Heart right ventricle (tissue), 16 donors: ENCODE measurements at places on chromosomes 1 and 21. TPM values are rescaled to one million over a fixed set of nuclear protein-coding genes. Genes with fewer than 3 reads are reported as not detected.

- H3K27ac ChIP-seq = no peak overlapping the region
- DNase-seq = no peak
- H3K4me3 ChIP-seq = no peak overlapping the region
- no peaks in the 10 kb centered on the region for H3K4me1 ChIP-seq
Observed at GRCh38 chr1:88595355-88596002, 88.6 kb upstream of the PKN2 start.

DNA sequence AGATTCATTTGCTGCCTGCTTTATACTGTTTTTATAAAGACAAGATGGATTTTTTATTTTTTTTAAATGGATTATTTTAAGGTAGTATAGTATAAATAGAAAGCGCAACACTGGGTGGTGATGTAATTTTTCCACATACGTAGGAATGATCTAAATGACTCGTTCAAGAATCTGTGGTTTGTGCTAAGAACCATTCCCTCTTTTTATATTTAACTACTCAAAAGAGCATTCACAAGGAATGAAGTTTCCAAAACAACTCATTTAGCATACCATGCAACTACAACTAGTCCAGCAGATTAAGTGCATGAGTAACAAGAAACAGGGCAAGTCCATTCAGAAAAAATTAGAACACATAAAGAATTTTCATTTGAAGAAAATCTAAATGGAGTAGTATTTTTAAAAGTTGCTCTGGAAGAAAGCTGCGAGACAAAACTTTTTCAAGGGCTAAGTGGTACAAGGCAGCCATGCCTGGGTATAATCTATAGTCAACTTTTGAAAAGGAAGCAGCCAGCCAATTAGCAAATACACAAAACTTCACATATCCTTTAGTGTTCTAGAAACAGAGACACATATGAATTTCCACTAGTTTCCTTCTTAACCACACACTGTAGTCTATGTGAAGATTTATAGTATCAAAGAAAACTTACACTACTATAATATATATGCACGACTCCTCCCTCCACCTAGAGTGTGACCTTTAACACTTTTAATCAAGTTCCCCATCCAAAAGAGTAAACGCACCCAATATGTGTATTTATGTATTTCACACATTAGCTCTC lies 23.4 kb downstream of the GTF2B start:
- no peak overlapping the region for H3K27ac ChIP-seq
- H3K4me1 ChIP-seq = peaks cover 5% of the 10 kb centered on the region
- H3K4me3 ChIP-seq = no peak overlapping the region
- no peak for DNase-seq

DNA sequence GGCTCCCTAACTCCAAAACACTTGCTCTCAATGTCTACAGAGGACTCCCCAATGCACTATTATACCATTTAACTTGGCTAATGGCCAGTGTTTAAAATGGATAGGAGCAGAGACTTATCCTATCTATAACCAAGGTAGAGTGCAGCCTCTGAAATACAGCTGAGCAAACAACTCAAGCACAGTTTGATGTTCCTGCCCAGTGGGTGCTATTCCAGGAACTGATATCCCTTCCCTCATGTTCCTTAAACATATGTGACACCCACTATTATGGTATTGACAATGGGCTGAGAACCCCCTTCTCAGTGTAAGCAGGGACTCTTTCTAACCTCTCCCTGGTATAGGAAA lies 51.7 kb downstream of the SH3GLB1 start:
- H3K27me3 ChIP-seq = no peaks in the 10 kb centered on the region
- H3K4me3 ChIP-seq = no peak overlapping the region
- H3K27ac ChIP-seq = no peak overlapping the region
- H3K4me1 ChIP-seq = no peaks in the 10 kb centered on the region
- no peak for DNase-seq
- H3K36me3 ChIP-seq = no peaks in the 10 kb centered on the region

GRCh38 chr1:226754793-226755533 lies 15.9 kb upstream of the ITPKB start:
- H3K4me1 ChIP-seq = no peaks in the 10 kb centered on the region
- no peaks in the 10 kb centered on the region for H3K36me3 ChIP-seq
- no peaks in the 10 kb centered on the region for H3K27me3 ChIP-seq
- H3K4me3 ChIP-seq = no peak overlapping the region
- DNase-seq = no peak

DNA sequence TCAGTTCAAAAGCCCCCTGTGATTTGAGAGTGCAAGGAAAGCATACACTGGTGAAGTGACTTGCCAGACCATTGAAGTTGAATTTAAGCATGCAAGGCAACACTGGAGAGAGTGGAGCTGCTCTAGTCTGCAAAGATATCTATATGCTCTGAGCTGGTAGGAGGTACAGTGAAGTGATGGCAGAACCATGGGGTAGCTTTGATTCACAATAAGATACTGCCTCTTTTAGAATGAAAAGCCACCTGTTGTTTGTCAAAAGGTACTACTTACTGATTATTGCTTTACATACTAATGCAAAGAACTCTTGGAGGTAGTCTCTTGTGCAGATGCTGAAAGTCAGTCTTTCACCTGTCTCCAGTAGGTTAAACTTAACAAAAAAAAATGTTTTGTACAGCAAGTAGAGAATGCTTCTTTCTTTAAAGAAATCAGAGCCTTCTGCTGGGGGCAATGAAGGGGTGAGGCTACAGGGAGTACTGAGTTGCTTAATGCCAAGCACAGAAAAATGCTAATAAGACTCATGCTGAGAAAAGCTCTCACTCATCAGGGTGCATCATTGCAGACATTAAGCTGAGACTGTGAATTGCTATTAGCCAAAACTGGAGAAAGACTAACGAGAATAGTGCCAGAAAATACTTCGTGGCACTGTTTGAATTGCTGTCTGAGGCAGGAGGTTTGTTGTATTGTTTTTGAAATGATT lies 1150.5 kb upstream of the TMPRSS15 start:
- DNase-seq = no peak
- no peaks in the 10 kb centered on the region for H3K27me3 ChIP-seq
- H3K4me1 ChIP-seq = no peaks in the 10 kb centered on the region
- H3K36me3 ChIP-seq = no peaks in the 10 kb centered on the region
- H3K27ac ChIP-seq = no peak overlapping the region
- no peak overlapping the region for H3K4me3 ChIP-seq

GRCh38 chr1:248904437-248905216 lies 1.4 kb upstream of the PGBD2 start:
- H3K36me3 ChIP-seq = no peaks in the 10 kb centered on the region
- no peak for DNase-seq
- no peak overlapping the region for H3K27ac ChIP-seq
- no peaks in the 10 kb centered on the region for H3K27me3 ChIP-seq
- peaks cover 11% of the 10 kb centered on the region for H3K4me1 ChIP-seq
- H3K4me3 ChIP-seq = no peak overlapping the region

DNA sequence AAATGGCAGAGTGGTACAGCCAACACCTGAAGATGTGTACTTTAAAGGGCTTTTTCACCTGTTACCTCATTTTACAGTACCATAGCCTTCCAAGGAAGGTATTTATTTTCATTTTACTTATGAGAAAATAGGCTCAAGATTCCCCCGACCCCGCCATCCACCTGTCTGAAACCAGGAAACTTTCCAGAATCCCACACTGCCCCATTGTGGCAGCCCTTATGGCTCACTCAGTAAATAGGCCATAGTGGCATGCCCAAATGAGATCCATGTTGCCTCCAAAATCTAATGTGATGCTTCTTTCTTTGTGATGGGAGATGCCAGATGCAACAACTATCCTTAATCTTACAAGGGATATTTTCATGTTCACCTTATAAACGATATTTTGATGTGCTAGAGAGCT lies 97.8 kb downstream of the EBNA1BP2 start:
- no peak for DNase-seq
- no peaks in the 10 kb centered on the region for H3K4me1 ChIP-seq
- H3K27me3 ChIP-seq = no peaks in the 10 kb centered on the region
- no peaks in the 10 kb centered on the region for H3K36me3 ChIP-seq

DNA sequence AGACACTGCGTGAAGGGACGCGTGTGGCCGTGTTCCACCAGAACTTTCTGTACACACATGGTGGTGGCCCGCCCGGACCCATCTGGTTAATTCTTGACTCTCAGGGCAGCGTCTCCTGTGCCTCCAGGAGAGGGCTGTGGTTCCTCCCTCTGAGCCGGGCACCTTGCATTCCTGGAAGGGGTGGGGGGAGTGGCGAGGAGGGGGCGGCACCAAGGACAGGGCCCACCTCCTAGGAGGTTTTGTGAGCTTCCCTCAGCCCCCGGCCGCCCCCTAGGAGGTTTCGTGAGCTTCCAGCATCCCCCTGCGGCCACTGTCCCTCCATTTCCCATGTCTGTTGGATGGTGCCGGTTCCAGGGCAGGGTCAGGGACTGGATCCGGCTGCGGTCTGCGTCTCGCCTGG lies 28.9 kb downstream of the FAAP20 start:
- H3K4me3 ChIP-seq = no peak overlapping the region
- no peaks in the 10 kb centered on the region for H3K27me3 ChIP-seq
- H3K27ac ChIP-seq = no peak overlapping the region
- H3K4me1 ChIP-seq = no peaks in the 10 kb centered on the region
- no peaks in the 10 kb centered on the region for H3K36me3 ChIP-seq

GRCh38 chr21:30620522-30620921 lies at the start of gene KRTAP20-4:
Gene KRTAP20-4 (plus strand): TSS chr21:30620627.
- no peaks in the 10 kb centered on the region for H3K36me3 ChIP-seq
- no peaks in the 10 kb centered on the region for H3K27me3 ChIP-seq
- no peak within 1 kb of the TSS for H3K4me3 ChIP-seq
- DNase-seq = no peak
- no peak within 1 kb of the TSS for H3K27ac ChIP-seq

DNA sequence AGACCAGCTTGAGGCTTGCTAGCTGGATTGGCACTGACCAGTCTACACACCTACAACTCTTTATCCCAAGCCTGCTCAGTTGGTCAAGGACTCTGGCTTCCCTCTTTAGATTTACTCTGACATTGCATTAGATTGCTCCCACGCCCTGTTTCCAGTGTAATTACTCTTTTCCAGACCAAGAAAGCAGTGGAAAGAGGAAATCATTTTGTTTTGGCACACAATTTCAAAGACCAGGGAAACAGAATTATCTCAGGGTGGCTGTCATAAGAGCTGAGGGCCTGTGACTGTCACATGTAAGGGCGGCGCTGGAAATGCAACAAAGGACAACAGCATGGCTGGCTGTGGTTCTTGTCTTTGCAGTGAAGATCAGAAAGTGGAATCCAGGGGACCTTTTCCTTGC lies 302.7 kb downstream of the HHAT start:
- peaks cover 16% of the 10 kb centered on the region for H3K4me1 ChIP-seq
- no peak overlapping the region for H3K4me3 ChIP-seq
- no peaks in the 10 kb centered on the region for H3K27me3 ChIP-seq
- no peak for DNase-seq
- H3K36me3 ChIP-seq = no peaks in the 10 kb centered on the region

GRCh38 chr1:145806844-145807243 lies 17.1 kb downstream of the RNF115 start:
- no peaks in the 10 kb centered on the region for H3K27me3 ChIP-seq
- H3K4me3 ChIP-seq = no peak overlapping the region
- H3K36me3 ChIP-seq = no peaks in the 10 kb centered on the region
- no peak for DNase-seq

- no peak for DNase-seq
- no peaks in the 10 kb centered on the region for H3K27me3 ChIP-seq
- no peak overlapping the region for H3K4me3 ChIP-seq
- H3K36me3 ChIP-seq = no peaks in the 10 kb centered on the region
- H3K4me1 ChIP-seq = peaks cover 17% of the 10 kb centered on the region
- no peak overlapping the region for H3K27ac ChIP-seq
Observed at GRCh38 chr1:43993206-43993914, 2.0 kb downstream of the CCDC24 start.

DNA sequence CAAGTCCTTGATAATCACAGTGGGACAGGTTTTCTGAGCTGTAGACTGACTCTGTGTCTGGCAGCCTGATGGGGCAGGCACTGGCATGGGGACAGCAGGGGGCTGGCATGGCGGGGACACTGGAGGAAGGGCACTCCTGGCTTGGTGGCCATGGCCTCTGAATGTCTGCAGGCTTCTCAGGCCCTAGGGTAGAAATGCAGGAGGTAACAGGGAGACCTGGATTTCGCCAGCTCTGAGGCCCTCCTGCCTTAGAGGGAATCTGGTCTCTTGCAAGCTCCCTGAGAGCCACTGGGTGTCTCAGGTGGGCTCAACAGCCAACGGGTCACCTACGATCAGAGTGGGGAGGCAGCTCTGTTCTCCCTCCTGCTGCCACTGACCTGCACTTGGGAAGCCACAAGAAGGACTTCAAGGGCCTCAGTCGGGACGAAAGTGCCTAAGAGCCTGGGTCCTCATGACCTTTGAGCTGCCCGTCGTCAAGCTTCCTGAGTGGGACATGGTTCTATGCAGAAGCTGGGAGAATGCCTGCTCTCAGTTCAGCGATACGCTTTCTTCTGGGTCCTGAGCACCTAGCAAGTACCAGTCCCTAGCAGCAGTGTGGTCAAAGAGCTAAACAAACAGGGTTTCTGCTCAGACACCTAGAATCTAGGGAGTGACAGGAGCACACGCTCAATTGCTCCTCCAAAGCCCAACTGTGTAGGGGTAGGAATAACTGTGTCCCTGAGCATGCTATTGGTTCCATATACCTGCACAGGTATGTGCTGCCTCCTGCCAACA lies 569.0 kb downstream of the PTPRU start:
- no peak overlapping the region for H3K27ac ChIP-seq
- peaks cover 29% of the 10 kb centered on the region for H3K27me3 ChIP-seq
- no peak for DNase-seq
- no peaks in the 10 kb centered on the region for H3K4me1 ChIP-seq
- H3K4me3 ChIP-seq = no peak overlapping the region

DNA sequence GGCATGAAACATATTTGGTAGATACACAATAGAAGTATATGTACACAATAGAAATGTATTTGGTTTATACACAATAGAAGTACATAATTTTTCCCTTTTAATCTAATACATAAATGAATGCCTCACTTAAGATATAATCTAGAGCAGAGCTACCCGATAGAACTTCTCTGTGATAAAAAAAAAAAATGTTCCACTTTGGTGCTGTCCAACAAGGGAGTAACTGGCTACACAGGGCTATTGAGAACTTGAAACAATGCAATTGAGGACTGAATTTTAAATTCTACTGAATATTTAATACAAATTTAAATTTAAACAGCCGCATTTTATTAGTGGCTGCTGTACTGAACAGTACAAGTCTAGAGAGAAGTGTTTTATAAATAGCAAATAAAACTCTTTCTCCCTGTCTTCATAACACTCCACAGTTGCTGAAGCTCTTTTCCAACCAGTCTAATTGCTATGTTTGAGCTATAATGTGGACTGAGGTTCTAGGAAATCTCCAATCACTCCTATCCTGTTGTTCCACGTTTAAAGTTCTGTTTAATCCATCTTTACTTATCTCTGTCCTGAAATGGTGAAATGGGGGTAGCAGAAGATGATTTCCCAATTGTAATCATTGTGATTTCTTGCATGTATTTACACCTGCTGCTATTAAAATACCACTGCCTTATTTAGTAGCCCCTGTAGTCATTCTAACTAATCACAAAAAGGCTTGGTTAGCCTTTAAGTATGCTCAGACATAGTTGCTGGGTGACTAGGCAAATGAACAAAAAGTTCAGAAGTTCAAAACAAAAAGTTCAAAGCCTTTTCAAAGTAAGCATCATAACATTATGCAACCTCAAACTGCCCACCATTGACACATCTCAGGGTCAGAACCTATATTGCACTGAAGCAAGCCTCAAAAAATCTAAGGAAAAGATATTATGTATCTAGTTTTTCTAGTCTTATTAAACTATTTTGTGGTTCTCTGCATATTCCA lies 192.3 kb upstream of the C1orf87 start:
- no peak for DNase-seq
- no peak overlapping the region for H3K4me3 ChIP-seq
- no peaks in the 10 kb centered on the region for H3K27me3 ChIP-seq
- H3K4me1 ChIP-seq = no peaks in the 10 kb centered on the region

S100PBP gene
- polyA plus RNA-seq = 3.7 TPM

MPZ gene
- polyA plus RNA-seq = 1.5 TPM

ALX3 gene
- 0.04 TPM for polyA plus RNA-seq

OR10Z1 gene
- polyA plus RNA-seq = not detected

NCAM2 gene
- 0.25 TPM for polyA plus RNA-seq
